Activated naive CD8-positive, alpha-beta T cell treated with anti-CD3 and anti-CD28 coated beads, Interleukin-2, amount 10 ng/mL, durations not matched to agents 7 days and 5 days (primary cell): ENCODE measurements at places on chromosomes 6 and 20. TPM values are rescaled to one million over a fixed set of nuclear protein-coding genes. Genes with fewer than 3 reads are reported as not detected.

OR2H1 gene
- not detected for total RNA-seq

LST1 gene
- total RNA-seq: 105 TPM

KIAA0408 gene
- total RNA-seq: 3.1 TPM

DEFB132 gene
- not detected for total RNA-seq

- peaks cover 26% of the 10 kb centered on the region for H3K27me3 ChIP-seq
- peaks cover 14% of the 10 kb centered on the region for H3K4me1 ChIP-seq
- H3K27ac ChIP-seq: no peak overlapping the region
- DNase-seq: no peak
- H3K4me3 ChIP-seq: no peak overlapping the region
These were observed 1.4 kb upstream of the ULBP3 start for GRCh38 chr6:150070236-150070818.

- H3K27ac ChIP-seq: no peak overlapping the region
- H3K36me3 ChIP-seq: peaks cover 13% of the 10 kb centered on the region
- H3K4me1 ChIP-seq: peaks cover 6% of the 10 kb centered on the region
- DNase-seq: no peak
- no peak overlapping the region for H3K4me3 ChIP-seq
These were observed 411.8 kb downstream of the CDKAL1 start for GRCh38 chr6:20946022-20946421.

GRCh38 chr20:19756761-19757486 lies 1.1 kb upstream of the RIN2 start:
- no peak overlapping the region for H3K27ac ChIP-seq
- no peaks in the 10 kb centered on the region for H3K36me3 ChIP-seq
- peaks cover 51% of the 10 kb centered on the region for H3K27me3 ChIP-seq
- H3K4me1 ChIP-seq: no peaks in the 10 kb centered on the region
- no peak overlapping the region for H3K4me3 ChIP-seq

PHF3 gene
- 66.2 TPM for total RNA-seq

GRCh38 chr6:90220273-90220672 lies 76.4 kb downstream of the BACH2 start:
- peaks cover 37% of the 10 kb centered on the region for H3K4me1 ChIP-seq
- H3K4me3 ChIP-seq: no peak overlapping the region
- peaks cover 31% of the 10 kb centered on the region for H3K36me3 ChIP-seq
- DNase-seq: no peak
- no peak overlapping the region for H3K27ac ChIP-seq
- no peaks in the 10 kb centered on the region for H3K27me3 ChIP-seq

- peaks cover 64% of the 10 kb centered on the region for H3K4me1 ChIP-seq
- H3K27me3 ChIP-seq: no peaks in the 10 kb centered on the region
- no peak for DNase-seq
- H3K4me3 ChIP-seq: peak overlapping the region; percentile 0
- peaks cover 28% of the 10 kb centered on the region for H3K36me3 ChIP-seq
- no peak overlapping the region for H3K27ac ChIP-seq
These were observed 7.0 kb downstream of the SNX5 start for GRCh38 chr20:17961587-17961940.

UQCC2 gene
- total RNA-seq: 64.0 TPM

DNA sequence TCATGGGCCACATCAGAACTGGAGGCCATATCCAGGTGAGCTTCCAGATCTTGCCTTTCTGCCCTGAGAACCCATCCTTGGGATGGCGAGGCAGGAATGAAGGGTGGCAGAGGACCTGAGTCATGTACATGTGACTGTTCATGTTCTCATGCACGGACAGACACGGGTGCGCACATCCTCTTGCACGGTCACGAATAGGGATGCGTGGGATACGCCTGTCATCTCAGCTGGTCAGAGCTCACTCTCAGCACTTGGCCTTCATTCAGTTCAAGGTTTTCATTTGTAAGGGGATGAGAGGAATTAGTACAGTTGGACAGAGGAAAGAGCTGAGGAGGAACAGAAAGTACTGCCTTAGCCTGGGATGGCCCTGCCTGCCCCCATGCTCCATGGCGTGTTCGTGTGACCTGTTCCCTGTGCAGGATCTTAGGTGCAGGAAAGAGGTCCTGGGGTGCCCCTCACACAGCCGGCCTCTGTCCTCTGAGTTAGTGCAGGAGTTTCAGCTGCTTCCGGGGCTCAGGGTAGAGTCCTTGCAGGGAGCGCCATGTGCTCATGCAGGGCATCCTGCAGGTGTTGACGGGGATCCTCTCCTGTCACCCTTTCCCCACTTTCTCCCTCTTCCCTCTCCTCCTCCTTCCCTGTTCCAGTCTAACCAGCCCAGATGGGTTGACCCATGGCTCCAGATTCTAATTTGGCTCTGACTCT lies 173.4 kb downstream of the DTNBP1 start:
- H3K27ac ChIP-seq: peak overlapping the region; percentile 2
- H3K4me3 ChIP-seq: no peak overlapping the region
- no peaks in the 10 kb centered on the region for H3K27me3 ChIP-seq
- peaks cover 42% of the 10 kb centered on the region for H3K4me1 ChIP-seq
- DNase-seq: no peak

DNA sequence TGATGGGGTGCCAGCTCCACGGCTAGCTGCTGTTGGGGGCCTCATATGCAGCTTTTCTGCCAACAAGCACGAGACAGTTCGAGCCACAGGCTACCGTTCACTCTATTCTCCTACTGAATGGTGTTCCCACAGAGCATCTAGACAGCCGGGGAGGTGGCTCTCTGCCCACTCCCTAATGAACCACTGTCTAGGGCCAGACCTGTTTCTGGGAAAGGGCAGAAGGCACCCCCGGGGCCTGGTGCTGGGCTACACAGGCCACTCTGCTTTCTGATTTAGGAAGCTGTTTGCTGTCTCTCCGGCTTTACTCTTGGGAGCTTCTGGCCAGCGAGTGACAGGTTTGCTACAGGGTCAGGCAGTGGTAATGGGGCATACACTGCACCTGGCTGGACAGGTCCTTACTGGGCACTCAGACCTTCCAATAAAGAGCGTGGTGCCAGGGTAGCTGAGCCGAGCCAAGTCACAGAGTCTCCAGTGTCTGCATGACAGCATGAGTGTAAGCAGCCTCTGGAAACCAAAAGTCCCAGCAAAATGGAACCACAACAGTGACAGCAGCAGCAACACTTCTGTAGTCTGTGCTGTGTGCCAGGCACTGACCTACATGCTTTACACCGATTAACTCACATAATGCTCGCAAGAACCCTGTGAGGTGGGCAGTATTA lies 8.4 kb downstream of the CCDC167 start:
- peaks cover 3% of the 10 kb centered on the region for H3K36me3 ChIP-seq
- no peaks in the 10 kb centered on the region for H3K27me3 ChIP-seq
- H3K4me1 ChIP-seq: peaks cover 26% of the 10 kb centered on the region
- peak; percentile 24 for DNase-seq
- no peak overlapping the region for H3K4me3 ChIP-seq

DNA sequence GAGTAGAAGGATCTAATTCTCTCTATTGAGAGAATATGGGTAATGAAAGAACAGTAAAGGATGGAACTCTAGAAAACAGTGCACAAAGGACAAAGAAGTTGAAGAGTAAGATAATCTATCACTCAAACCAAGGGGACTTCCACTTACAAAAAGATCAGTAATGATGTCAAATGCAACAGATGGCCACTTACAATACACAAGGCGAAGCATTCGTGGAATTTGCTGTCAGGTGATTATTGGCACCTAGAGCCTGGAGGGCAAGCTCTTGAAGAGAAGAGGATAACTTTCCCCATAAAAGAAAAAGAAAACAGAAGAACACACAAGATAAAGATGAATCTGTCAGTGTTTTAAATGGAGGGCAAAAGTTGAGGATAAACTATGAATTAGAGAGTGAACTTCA lies 256.0 kb upstream of the TCF21 start:
- DNase-seq: no peak
- H3K27ac ChIP-seq: no peak overlapping the region
- no peaks in the 10 kb centered on the region for H3K36me3 ChIP-seq

TTLL9 gene
- not detected for total RNA-seq

CNBD2 gene
- total RNA-seq: 7.1 TPM

PRSS16 gene
- 1.4 TPM for total RNA-seq

- no peak overlapping the region for H3K27ac ChIP-seq
- H3K4me3 ChIP-seq: no peak overlapping the region
- H3K4me1 ChIP-seq: no peaks in the 10 kb centered on the region
- H3K27me3 ChIP-seq: no peaks in the 10 kb centered on the region
These were observed 853.8 kb downstream of the MAFB start for GRCh38 chr20:39835130-39835842.

HNF4A gene
- not detected for total RNA-seq

SCUBE3 gene
- 0.22 TPM for total RNA-seq

MAP7 gene
- total RNA-seq: 0.48 TPM

TMEM30A gene
- total RNA-seq: 51.5 TPM

DNA sequence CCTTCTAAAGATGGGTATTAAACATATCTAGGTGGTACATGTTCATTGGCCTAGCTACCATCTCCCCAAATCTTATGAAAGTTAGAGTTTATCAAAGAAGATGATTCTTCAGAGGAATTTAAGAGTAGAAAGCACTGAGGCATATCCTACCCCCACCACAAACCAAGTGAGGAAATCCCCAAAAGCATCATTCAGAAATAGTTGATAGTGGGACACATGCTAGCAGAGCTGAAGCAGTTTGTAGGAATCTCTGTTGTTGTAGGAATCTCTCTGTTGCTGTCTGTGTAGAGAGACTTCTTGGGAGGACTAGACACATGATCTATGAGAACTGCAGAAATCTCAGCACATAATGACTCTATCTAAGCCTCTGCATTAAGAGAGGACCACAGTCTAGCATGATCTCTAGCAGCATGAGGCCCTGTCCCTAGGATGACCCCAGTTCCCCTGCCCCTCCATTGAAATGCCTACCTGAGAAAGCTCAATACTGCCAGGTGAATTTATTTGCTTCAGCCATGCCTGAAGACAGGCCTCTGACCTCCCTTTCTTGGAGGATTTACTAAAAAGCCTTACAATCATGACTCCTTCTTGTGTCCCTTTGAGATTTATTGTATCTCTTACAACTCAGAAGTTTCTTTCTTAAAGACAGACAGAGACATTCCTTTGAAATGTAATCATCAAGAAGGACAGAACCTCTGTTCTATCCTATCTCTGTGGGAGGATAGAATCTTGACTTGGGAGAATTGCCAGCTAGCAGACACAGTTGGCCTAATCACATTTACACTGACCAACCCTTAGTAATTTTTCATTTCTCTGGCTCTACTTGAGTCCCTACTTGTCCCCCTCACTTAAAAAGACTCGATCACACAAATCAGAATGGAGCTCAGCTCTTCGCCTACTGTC lies 582.4 kb downstream of the PHF3 start:
- no peaks in the 10 kb centered on the region for H3K4me1 ChIP-seq
- H3K4me3 ChIP-seq: no peak overlapping the region
- H3K27me3 ChIP-seq: no peaks in the 10 kb centered on the region
- H3K36me3 ChIP-seq: no peaks in the 10 kb centered on the region
- no peak for DNase-seq

FILIP1 gene
- not detected for total RNA-seq

GRCh38 chr6:141809901-141810300 lies 322.8 kb upstream of the GJE1 start:
- no peaks in the 10 kb centered on the region for H3K36me3 ChIP-seq
- DNase-seq: no peak
- H3K4me1 ChIP-seq: no peaks in the 10 kb centered on the region

- peaks cover 4% of the 10 kb centered on the region for H3K27me3 ChIP-seq
- no peak overlapping the region for H3K27ac ChIP-seq
- DNase-seq: no peak
These were observed 186.8 kb downstream of the UBE3D start for GRCh38 chr6:82878812-82879211.

PDE7B gene
- total RNA-seq: 0.42 TPM

DNA sequence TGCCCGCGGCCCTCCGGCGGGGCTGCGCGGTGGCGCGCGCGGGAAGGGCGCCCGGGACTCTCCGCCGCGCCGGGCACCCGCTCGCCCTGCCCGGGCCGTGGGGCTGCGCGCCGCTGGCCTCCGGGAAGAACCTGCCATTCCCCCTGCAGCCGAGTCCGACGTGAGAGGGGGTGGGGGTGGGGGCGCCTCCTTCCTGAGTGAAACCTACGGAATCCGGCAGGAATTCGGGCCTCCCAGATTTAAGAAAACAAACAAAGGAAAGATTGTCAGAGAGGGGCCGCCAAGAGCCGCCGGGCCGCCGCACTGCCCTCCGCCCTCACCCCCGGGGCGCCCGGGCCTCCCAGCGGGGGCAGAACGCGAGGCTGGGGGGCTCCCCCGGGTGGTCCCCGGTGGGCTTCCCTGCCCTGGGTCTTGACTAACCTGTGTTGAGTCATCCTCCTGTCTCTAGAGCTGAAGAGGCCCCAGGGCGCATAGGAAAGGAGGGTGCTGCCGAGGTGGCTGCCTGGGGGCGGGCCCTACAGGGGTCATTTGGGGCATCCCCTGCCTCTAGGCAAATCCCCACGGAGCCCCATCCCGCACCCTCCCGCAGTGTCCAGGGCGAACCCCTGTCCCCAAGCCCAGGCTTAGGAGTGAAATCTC lies 42.2 kb upstream of the FOXP4 start:
- H3K27ac ChIP-seq: no peak overlapping the region
- no peak overlapping the region for H3K4me3 ChIP-seq
- peak; percentile 40 for DNase-seq
- peaks cover 11% of the 10 kb centered on the region for H3K4me1 ChIP-seq

DNA sequence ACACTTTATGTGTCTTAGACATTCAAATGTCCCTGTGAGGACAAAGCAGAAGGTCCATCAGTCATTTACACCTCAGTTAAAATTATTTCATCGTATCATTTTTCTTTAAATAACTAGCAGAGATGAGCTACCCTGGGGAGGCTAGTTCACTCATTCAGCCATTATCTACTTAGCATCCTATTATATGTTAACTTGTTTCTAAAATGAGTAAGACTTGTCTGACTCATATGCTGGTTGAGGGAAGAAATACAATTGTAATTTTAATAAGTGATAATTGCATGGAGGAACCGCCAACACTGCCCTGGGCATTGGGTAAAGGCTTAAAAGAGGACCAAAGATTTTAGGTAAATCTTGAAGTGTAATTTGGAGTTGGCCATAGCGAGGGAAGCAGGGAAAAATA lies 12.4 kb upstream of the PTPRK start:
- H3K36me3 ChIP-seq: no peaks in the 10 kb centered on the region
- H3K27me3 ChIP-seq: peaks cover 9% of the 10 kb centered on the region
- DNase-seq: no peak
- no peaks in the 10 kb centered on the region for H3K4me1 ChIP-seq
- no peak overlapping the region for H3K27ac ChIP-seq
- H3K4me3 ChIP-seq: no peak overlapping the region

ATP6V1G2 gene
- 5.5 TPM for total RNA-seq

DNA sequence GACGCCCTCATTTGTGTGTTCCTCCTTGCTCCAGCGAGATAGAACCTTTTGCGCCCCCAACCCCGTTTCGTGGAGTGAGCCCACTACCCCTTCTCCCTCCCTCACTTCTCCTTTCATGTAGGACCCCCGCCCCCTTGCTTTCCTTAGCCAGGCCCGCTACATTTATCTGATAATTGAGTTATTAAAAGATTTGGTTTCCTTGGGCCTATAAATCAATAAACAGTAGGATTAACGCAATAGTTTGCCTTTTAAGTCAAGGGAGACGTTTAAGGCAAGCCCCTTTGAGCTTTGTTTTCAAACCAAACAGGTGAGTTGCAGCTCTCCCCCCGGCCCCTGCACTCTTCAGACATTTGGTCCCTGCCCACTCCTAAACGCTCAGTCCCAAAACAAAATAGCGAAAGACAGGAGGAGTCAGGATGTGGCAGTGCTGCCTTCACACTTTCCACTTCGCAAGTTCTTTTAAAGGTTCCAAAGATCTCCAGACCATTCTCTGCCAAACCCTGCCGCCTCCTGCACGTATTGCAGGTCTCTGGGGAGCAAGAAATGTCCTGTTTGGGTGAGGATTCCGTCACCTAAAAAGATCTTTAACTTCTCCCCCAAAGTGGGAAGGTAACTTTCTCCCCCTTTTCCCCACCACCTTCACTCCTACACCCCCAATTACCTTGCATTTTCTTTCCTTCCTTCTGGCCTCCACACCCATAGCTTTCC lies 27.6 kb downstream of the TFAP2B start:
- DNase-seq: no peak
- H3K4me3 ChIP-seq: no peak overlapping the region
- H3K36me3 ChIP-seq: no peaks in the 10 kb centered on the region
